NCI-H1092 (cell line): ENCODE measurements at places on chromosomes 5 and 9.

DNA sequence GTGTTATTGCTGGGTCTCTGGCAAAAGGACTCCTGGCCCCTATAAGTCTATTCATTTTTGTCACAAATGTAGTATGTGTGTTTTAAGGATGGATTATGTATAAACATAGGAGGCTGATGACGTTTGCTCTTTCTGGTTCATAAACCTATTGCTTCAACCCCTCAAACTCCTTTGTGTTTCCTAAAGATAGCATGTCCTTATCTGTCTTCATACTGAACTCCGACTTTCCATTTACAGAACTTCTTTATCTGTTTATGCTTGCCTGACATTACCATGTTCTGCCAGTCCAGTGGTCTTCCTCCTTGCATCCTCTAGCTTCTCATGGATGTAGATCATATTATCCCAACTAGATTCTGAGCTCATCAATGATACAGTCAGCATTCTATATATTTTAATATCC, 46.1 kb downstream of the ARHGEF28 start:
- DNase-seq, result no peak

DNA sequence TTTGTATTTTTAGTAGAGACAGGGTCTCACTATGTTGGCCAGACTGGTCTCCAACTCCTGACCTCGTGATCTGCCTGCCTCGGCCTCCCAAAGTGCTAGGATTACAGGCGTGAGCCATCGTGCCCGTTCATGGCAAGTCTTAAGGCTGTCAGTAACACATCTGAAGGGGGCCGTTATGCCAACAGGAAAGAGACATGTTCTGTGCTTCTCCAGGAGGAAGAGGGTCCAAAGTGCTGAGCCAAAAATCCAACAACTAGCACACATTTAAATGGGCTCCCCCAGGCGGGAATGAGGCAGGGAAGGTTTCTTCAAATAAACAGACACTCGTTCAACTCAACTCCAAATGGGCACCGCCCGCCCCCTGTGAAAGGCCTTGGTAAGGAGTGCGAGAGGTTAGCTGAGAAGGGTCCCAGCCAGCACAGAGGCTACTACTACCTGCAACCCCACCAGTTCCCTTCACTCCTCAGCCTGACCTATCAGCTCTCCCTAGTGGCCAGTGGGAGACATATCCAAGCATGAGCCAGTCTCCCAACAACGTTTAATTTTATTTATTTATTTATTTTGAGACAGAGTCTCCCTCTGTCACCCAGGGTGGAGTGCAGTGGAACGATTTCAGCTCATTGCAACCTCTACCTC, 84.1 kb upstream of the DMRT1 start:
- DNase-seq, result no peak

DNA sequence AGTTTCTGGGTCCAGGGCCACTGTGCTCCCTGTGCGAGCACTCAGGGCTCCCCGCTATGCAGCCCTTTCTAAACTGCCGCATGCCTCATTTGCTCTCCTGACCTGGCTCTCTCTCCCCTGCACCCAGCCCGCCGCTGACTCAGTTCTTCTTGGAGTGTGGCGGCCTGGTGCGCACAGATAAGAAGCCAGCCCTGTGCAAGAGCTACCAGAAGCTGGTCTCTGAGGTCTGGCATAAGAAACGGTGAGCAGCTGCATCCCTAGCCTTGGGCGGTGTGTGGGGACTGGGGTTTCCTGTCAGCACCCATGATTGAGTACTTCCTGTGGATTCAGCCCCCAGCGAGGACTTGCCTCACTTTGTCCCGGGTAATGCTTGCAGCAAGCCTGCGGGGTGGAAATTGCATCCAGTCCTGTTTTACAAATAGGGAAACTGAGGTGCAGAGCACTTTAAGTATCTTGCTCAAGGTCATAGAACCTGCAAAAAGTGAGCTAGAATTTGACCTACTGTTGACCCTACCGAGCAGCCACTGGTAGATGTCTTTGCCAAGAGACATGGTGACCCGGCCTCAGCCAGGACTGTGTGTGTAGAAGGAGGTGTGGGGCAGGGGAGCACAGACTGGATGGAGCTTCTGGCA, 27.9 kb downstream of the USP20 start:
- DNase-seq, result no peak

GRCh38 chr9:90979138-90979551, 177.5 kb downstream of the SYK start:
- DNase-seq, result no peak

DNA sequence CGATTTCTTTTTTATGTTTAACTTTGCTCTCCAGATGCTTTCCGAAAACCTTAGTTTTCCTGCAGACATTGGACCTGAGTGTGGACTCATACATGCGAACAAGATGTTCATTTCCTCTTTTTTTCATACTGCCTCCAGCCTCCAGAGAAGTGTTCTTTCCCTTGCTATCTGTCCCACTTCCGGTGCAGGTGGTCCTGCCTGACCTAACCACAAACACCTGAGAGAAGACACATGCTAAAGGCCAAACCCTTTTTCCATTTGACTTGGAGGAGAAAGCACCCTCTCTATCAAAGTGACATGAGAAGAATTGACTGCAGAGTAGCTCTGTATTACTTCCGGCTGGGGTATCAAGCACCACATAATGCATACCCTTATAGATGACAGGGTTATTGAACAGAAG, 334.0 kb downstream of the ARHGEF28 start:
- no peak for DNase-seq

- DNase-seq, result no peak
Measured at GRCh38 chr5:91528831-91529230, 145.7 kb upstream of the ARRDC3 start.
